ENCODE measurements at places on chromosomes 12 and 14.

DNA sequence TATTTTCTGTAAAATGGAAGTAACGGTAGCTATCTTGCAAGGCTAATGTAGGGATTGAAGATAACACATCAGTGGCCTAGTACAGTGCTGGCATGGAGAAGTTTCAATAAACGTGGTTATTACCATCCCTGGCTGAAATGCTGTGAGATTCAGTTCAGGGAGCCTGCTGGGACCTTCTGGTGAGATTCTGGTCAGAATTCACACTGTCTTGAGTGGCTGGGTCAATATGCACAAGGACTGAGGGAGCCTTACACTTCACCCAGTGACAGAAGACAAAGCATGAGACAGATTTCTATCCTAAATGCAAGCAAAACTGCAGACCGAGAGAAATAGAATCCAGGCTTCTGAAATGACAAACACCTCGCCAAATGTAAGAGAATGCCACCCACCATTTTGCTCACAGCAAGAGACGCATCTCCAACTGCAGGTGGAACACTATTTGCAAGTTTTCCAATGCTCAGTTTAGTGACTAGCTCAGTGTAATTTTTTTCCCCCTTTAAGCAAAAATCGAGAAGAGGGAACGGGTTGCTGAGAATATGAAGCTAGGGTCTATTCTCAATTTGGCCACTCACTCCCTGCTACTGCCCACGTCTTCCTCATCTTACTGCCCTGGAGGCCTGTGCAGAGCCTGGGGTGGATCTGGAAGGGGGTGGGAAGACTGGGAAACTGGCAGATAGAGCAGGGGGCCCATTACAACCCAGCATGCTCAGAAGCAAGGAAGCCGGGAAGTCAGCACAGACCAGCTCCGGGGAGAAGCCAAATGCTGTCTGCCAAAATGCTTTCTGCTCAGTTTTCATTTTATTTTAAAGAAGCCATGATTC, 201.3 kb downstream of the TTC7B start:
- no peak for DNase-seq

DNA sequence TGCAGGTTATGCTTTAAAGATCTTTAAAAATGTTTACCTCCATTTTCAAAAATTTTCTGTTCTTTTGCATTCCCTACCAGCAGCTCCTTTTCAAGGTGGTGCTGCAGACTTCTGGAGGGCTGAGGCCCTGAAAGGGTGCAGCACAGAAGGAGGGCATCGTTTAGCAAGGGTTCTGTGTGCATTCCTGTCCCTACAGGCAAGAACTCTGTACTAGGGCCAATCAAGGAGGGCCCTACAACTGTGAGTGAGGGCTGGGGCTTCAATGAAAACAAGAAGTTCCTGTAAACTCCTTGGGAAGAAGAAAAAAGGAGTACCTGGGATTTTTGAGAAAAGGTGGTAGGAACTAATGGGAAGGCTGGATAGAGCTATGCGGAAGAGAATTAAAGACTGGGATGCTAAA, 50.7 kb upstream of the CSRP2 start:
- no peak for DNase-seq

DNA sequence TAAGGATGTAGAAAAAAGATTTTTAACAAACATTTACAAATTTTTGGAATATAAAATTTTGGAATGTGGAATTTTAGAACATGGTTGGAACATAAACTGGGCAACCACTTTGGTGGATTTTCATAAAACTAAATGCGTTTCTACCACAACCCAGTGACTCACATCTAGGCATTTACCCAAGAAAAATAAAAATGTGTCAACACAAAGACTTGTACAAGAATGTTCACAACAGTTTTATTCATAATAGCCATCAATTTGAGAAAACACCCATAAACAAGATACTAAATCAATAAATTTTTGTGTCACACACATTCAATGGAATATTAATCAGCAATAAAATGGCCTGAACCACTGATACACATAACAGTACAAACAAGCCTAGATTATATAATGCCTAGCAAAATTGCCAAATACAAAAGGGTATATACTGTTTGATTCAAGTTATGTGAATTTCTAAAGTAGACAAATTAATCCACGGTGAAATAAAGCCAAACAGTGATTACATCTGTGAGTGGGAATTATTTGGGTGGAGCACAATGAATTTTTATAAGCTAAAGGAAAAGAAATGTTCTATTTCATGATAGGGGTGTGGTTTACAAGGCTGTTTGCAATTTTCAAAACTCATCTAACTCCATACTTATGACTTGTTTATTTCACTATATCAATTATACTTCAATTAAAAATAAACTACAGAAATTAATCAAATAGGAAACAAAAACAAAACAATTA, 415.2 kb upstream of the OR4E1 start:
- DNase-seq: no peak

- DNase-seq: no peak
Observed at GRCh38 chr12:121764808-121765207, 28.7 kb downstream of the RHOF start.

- DNase-seq: no peak
Observed at GRCh38 chr12:3241621-3242020, 164.4 kb downstream of the TSPAN9 start.

GRCh38 chr12:117388951-117389446, 27.6 kb upstream of the NOS1 start:
- no peak for DNase-seq

- DNase-seq: no peak
Observed at GRCh38 chr14:56247495-56248200, 129.4 kb downstream of the PELI2 start.

DNA sequence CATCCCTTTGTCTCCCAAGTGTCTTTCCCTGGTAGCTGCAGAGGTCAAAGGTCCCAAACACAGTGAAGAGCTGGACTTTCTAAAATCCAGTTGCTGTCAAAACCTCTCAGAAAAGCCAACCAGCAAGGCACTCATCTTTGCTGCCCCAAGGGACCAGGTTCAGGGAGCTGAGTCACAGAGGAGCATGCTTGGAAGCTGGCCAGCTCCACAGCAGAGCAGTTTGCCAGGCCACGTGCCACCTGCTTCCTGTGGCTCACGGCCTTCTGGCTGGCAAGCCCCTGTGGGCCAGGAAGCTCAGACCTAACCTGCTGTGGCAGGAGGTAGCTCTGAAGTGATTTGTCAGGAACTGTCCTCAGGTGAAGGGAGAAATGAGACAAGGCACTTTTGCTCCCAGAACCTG, 3.6 kb downstream of the ISCU start:
- no peak for DNase-seq

- no peak for DNase-seq
Observed at GRCh38 chr12:82675246-82675645, 11.5 kb upstream of the TMTC2 start.

DNA sequence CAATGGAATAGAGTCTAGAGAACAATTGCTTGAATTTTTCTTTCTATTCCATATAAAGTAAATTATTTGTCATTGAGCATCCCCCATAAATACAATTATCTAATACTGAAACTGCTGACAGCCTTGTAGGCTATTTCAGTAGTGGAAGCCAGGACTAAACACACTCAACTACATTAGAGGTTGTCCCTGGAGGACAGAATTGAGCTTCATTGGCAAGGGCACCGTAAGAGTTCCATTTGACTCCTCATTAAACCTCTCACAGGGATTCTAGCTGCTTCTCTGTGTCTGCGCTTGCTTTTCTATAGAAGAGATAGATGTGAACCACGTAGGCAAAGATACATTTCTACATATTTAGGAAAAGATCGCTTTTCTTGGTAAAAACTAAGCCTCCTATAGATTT, 3.5 kb upstream of the PTPRO start:
- no peak for DNase-seq

DNA sequence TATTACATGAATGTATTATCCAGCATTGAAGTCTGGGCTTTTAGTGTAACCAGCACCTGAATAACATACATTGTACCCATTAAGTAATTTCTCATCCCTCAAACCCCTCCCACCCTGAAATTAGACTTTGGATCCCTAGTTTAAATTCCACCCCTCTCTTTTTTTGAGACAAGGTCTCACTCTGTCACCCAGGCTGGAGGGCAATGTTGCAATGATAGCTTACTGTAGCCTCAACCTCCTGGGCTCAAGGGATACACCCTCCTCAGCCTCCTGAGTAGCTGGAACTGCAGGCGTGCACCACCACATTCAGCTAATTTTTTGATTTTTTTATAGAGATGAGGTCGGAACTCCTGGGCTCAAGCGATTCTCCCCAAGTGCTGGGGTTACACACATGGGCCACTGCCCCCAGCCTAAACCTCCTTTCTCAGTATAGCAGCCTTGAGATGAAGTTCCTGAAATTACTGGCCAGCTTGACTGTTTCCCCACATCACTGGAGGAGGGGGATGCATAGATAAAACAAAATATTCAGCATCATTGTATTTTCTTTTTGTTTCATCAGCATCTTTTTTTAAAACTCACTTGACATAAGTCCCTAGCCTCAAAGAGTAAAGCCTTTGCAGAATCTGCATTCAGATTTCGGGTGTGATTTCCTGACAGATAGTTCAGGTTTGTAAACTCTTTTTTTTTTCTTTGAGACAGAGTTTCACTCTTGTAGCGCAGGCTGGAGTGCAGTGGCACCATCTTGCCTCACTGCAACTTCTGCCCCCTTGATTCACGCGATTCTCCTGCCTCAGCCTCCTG, 7.0 kb downstream of the PTPN11 start:
- DNase-seq: no peak

DNA sequence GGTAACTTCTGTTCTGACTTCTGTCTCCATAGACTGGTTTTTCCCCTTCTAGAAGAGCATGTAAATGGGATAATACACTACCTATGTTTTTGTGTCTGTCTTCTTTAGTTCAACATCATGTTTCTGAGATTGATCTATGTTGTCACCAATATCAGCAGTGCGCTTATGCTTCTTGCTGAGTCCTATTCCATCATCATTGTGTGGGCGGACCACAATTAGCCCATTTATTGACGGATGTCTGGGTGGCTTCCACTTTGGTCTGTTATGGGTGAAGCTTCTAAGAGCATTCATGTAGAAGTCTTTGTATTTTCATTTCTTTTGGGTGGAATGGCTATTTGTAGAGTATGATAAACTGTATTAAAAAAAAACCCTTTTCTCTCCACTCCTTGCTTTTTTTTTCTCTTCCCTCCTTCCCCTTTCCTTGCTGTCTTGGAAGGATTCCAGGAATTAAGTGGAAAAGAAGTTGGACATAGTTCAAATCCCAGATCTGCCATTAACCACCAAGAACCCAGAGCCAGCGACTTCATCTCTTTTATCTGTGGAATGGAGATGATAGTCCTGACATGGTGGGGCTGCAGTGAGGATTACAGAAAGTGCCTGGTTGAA, 7.0 kb upstream of the SERPINA1 start:
- no peak for DNase-seq

- no peak for DNase-seq
Observed at GRCh38 chr12:84805474-84805858, 107.1 kb downstream of the SLC6A15 start.

- no peak for DNase-seq
Observed at GRCh38 chr12:100427078-100427477, 46.6 kb upstream of the NR1H4 start.

DNA sequence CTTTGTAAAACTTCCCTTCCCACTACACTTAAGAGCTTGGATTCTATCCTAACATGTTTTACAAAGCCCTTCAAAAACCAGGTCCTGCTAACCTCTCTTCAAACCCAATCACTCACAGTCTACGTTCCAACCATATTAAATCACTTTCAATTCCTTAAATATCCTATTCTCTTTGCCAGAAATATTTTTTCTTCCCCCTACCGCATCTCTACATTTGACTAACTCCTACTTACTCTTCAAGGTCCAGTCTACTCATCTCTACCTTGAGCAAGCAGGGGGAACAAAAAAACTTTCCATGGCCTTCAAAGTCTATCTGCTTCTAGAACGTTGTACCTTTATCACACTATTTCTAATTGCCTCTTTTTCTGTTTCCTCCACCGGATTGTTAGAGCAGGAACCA, 6.1 kb downstream of the ERGIC2 start:
- no peak for DNase-seq

- DNase-seq: no peak
Observed at GRCh38 chr12:64667793-64668192, 57.5 kb downstream of the RASSF3 start.

GRCh38 chr12:88325076-88325815, 183.1 kb downstream of the TMTC3 start:
- DNase-seq: no peak

- no peak for DNase-seq
Observed at GRCh38 chr14:55416866-55417265, 5.2 kb upstream of the ATG14 start.

GRCh38 chr12:122437656-122438121, 15.2 kb upstream of the CLIP1 start:
- no peak for DNase-seq

DNA sequence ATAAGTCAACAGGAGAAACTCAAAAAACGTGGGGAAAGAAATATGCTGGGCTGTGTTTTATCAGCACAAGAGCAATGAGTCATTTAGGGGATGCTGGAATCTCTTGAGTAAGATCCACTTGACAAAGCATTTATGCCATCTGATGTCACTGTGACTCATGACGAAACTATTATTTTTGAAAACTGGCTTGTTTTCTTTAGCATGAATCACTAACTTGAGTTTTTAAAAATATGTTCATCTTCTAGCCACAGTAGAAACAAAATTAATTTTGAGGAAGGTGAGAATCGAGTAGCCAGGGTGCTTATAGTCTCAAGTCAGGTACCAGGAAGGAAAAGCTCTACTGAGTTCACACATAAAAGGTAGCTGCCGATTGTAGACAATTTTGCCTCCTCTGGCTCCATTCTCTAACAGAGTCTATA, 456.2 kb upstream of the MGAT4C start:
- DNase-seq: no peak

DNA sequence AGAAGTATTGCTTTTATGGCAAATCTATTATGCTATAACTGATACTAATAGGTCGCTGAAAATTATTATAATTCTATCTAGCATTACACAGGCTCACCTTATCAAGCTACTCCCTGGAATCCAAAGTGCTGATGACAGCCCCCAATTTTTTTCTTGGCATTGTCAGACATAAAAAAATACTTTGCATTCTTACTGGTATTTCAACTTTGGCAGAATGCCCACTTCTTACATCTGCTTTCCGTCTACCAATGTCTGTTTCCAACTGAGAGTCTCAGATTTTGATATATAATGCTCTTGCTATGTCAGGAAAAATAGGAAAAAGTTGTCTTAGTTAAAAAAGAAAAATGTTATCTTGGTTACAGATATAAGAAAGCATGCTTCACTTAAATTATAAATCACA, 615.4 kb downstream of the C12orf50 start:
- no peak for DNase-seq

- no peak for DNase-seq
Observed at GRCh38 chr12:109949089-109949488, 47.1 kb downstream of the GIT2 start.

Data from SIG-M5 (cell line).